ENCODE measurements at places on chromosomes 16 and 17.

DNA sequence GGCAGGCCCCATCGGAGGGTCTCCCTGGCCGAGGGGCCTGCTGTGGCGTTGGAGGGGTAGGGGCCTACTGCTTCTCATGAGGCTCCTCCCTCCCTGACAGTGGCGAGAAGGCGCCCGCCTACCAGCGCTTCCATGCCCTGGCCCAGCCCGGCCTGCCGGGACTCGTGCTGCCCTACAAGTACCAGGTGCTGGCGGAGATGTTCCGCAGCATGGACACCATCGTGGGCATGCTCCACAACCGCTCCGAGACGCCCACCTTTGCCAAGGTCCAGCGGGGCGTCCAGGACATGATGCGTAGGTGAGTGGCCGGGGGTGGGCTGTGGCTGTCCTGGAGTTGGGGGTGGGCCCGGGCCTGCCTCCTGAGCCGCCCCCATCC is 1.7 kb downstream of the CDT1 start:
- DNase-seq = no peak

- DNase-seq = no peak
These were observed 890 bp upstream of the CLDN7 start for GRCh38 chr17:7262935-7263800.

- no peak for DNase-seq
These were observed 1.1 kb upstream of the UBE2I start for GRCh38 chr16:1308036-1308976.

- no peak for DNase-seq
These were observed 183.2 kb upstream of the GSE1 start for GRCh38 chr16:85429776-85430522.

GRCh38 chr16:58028541-58029070 is 3.1 kb downstream of the MMP15 start:
- DNase-seq = no peak

- no peak for DNase-seq
These were observed 14.8 kb downstream of the COX6A2 start for GRCh38 chr16:31413381-31413780.

GRCh38 chr17:28370744-28371103 is 617 bp upstream of the VTN start:
- no peak for DNase-seq

DNA sequence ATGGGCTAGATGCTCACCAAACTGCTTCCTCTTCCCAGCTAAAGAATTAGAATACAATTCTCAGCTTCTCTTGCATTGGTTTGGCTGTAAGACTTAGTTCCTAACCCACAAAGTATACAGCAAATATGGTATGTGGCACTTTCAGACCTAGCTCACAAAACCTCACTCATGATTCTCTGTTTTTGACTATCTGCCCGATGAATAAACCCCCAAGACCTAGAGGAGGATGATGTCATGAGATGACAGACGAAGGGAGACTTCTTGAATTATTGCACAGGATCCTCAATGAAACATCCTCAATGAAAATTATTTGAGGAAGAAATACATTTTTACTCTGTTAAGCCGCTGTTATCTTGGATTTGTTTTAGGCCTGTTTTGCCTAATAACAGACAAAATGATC is 14.3 kb downstream of the CNOT1 start:
- DNase-seq = no peak

- no peak for DNase-seq
These were observed 72.8 kb downstream of the SOCS1 start for GRCh38 chr16:11183035-11183812.

DNA sequence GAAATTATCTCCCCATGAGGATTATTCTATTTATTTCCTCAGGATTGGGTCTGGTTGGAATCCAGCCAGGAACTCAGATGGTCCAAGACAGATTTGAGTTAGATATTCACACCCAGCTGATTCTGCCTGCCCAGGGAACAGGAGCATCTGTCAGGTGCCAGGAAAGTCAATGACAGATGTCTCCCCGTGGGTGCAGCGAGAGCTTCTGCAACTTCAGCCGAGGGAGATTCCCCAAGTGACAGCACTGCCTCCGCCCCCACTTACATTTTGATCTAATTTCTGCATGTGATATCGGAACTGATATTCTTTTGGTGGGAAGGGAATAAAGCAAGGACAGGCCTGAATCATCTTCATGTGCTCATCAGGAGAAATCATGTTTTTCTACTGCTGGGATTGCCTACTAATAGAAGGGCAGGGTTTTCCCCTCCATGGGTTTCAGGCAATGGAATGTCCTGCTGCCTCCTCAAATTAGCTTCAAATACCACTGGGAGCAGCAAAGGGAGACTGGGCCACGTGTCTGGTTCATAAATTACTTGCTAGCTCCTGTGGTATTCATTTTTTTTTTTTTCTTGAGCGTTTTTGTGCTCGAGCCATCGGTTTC is 15.7 kb upstream of the DHX8 start:
- DNase-seq = no peak

DNA sequence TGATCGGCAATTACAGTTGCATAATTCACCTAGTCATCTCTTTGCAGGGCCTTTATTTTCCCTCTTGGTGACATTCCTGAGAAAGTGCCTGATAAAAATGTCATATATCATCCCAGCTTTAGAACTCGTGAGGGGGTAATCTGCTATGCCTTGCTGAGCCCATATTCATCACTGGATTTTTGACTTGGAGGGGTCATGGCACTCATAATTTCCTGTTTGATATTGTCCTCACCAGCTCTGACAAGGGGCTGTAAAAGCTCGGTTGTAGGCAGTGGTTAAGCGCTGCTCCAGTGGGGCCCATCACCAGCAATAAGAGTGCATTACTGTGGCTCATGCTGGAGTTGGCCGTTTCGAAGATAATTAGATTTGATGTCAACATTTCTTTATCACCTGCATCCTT is 227.3 kb downstream of the IRX3 start:
- DNase-seq = no peak

DNA sequence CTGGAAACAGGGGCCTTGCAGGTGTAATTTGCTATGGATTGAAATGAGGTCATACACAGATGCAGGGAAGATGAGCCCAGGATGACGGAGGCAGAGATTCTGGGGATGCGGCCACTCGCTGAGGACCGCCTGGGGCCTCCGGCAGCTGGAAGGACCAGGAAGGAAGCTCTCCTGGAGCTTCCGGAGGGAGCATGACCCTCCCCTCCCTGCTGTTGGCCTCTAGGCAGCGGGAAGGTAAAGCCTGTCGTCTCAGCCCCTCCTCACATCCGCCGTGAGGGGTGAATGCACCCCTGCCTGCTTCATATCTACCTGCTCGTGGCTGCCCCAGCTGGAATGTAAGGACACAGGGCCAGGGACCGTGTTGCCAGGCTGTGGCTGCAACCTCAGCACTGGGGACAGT is 29.1 kb upstream of the ZNF469 start:
- DNase-seq = no peak

GRCh38 chr17:63930951-63931575 is 1.1 kb downstream of the CD79B start:
- DNase-seq = no peak

Data from activated naive CD4-positive, alpha-beta T cell (primary cell).